ENCODE measurements at places on chromosomes 13 and 19. TPM values are rescaled to one million over a fixed set of nuclear protein-coding genes. Genes with fewer than 3 reads are reported as not detected.

DNA sequence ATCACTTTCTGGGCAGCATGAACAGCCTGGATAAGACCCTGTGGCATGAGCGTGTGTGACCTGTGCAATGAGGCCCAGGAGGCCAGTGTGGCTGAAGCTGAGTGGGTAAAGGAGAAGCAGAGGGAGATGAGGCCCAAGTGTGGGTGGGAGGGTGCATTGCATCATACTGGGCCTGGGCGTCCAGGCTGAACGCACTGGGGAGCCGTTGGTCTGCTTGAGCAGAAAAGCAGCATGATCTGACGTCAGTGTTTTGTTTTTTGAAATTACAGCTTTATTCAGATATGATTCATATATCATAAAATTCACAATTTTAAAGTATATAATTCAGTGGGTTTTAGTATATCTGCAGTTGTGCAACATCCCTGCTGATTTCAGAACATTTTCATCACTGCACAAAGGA lies 409.7 kb downstream of the HS6ST3 start:
- DNase-seq = no peak

- DNase-seq = no peak
Observed at GRCh38 chr13:110464556-110465333, 96.8 kb downstream of the RAB20 start.

DNA sequence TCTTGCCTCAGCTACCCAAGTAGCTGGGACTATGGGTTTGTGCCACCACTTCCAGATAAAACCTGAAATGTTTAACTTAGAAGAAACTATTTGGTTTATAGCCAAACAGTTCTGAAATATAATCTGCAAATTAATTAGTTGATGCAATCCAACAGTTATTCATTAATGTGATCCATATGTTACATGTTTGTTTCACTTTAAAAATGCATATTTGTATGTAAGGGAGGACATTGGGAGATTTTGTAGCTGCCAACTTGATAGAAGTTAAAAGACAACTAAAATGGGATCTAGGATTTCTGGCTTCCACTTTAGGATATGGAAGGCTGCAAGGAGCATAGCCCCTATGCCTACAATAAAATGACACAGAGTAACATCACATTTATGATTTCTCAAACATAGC lies 532.5 kb upstream of the SLC10A2 start:
- DNase-seq = no peak

- no peak for DNase-seq
Observed at GRCh38 chr19:32296694-32297093, 48.7 kb upstream of the ZNF507 start.

- DNase-seq = no peak
Observed at GRCh38 chr13:28530729-28531076, 35.8 kb upstream of the FLT1 start.

DNA sequence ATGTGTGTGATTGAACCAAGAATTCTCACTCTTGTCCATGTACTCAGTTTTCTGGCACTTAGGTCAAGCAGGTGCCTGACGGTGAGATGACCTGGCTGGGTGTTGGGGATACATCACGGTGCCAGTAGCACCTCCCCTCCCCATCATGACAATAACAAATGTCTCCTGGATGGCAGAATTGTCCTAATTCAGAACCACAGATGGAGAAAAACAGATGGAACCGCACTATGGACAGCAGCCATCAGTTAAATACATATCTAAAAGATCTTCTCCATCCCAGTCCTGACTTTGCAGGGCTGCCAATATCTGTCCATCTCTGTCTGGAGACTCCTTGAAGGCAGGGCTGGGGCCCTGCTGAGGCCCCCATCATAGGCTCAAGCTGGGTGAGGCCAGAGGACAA lies 126.9 kb downstream of the PTPRS start:
- DNase-seq = no peak

- DNase-seq = no peak
Observed at GRCh38 chr19:42548552-42548951, 20.3 kb upstream of the CEACAM1 start.

DNA sequence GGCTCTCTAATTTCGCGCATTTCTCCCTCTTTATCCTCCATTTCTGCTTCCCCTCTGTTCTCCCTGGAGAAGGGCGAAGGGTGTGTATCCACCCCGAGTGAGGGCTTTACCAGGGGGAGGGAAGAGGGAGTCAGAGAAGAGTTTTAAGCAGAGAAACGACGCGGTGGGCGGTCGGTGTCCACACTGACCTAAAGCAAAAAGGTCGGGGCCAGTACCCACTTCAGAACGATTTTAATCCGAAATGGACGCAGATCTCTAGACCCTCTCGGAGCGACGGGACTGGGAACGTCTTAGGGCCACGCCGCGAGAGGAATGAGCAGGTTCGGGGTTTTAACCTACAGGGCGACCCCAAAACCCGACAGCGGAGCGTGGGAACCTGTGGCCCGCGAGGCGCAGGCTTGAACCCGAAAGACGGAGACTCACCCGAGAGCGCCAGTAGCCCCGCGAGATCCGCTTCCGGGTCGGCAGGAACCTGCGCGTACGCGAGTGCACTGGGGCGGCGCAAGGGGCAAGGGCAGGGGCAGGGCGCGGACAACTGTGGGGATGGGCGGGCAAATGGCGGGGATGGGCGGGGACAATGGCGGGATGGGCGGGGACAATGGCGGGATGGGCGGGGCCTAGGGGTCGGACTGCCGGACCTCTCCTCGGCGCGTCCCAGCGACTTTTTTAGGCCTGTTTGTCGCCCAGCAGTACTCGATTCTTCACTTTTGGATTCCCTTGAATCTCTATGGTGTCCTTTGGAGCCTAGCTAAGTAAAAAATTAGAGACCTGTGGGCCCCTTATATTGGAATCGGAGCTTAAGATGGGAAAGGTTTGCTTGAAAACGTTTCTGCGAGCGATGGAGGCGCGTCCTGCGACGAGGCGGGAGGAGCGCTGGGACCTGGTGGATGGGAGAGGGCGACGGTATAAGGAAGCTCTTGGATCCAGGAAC lies at the start of gene ZNF677:
Gene ZNF677, minus strand, starts transcription at position 463 of the 931 bp plus-strand sequence. CDS start 3,323 bp downstream, outside the sequence.
- DNase-seq = peak; percentile 78

DNA sequence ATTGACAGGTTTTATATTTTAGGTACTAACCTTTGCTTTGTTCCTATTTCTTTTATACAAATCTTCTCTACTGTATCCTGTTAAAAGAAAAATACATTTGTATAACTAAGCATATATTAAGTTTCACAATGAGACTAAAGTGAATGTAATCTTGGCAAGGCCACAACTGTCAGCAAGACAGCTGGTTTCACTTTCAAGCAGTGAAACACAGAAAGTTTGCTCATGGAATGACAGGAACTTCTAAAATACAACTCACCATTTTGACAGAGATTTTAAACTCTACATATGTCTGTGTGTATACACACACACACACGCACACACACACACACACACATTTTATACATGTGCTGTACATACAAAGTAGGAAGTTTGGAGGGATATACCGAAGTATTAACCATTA lies 53.3 kb downstream of the PARP4 start:
- DNase-seq = no peak

GRCh38 chr19:4521170-4521887 lies 3.0 kb upstream of the PLIN4 start:
- DNase-seq = no peak

GRCh38 chr13:75945841-75946482 lies 309.8 kb downstream of the LMO7 start:
- no peak for DNase-seq

GRCh38 chr19:1324806-1325567 lies 39.3 kb downstream of the EFNA2 start:
- no peak for DNase-seq

DNA sequence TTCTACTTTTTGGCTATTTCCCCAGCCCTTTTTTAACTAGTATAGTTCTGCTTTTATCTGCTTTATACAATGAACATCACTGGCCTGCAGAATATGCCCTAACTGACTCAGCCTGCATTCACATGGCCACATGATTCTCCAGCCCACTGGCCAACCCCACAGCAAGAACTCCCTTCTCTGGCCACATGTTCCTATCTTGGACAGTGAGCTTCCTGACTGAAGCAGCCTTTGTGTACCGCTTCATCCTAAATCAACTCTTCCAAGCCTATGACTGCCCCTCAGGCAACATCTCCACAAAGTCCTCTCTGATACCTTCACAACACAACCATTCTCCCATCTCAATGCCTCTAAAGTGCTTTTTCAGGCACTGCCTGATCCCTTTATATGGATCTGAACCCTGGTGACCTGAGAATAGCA lies 214.1 kb downstream of the COL4A1 start:
- DNase-seq = no peak

- DNase-seq = no peak
Observed at GRCh38 chr19:44572581-44572900, 40.8 kb upstream of the IGSF23 start.

GRCh38 chr13:42102961-42103865 lies 54.8 kb downstream of the DGKH start:
- no peak for DNase-seq

- no peak for DNase-seq
Observed at GRCh38 chr19:1229056-1229923, 8.5 kb downstream of the CBARP start.

- DNase-seq = no peak
Observed at GRCh38 chr19:23665651-23666410, 21.2 kb downstream of the ZNF675 start.

DNA sequence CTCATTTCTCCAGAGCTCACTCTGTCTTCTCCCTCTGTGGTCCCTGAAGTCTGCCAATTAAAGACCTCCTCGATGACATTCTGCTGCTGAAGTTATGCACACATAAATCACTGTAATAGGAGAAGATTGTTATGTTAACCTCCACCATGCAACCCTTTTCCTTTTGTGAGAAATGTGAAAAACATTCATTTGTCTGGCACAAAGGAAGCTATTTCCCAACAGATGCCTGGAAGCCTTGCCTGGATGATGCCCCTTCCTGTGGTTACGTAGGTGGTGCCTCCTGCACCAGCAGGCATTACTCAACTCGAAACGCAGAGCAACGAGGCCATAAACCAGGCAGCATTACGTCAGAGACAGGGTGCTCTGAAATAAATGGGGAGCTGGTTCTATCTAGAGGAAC lies 327.4 kb upstream of the ZNF507 start:
- DNase-seq = no peak

DNA sequence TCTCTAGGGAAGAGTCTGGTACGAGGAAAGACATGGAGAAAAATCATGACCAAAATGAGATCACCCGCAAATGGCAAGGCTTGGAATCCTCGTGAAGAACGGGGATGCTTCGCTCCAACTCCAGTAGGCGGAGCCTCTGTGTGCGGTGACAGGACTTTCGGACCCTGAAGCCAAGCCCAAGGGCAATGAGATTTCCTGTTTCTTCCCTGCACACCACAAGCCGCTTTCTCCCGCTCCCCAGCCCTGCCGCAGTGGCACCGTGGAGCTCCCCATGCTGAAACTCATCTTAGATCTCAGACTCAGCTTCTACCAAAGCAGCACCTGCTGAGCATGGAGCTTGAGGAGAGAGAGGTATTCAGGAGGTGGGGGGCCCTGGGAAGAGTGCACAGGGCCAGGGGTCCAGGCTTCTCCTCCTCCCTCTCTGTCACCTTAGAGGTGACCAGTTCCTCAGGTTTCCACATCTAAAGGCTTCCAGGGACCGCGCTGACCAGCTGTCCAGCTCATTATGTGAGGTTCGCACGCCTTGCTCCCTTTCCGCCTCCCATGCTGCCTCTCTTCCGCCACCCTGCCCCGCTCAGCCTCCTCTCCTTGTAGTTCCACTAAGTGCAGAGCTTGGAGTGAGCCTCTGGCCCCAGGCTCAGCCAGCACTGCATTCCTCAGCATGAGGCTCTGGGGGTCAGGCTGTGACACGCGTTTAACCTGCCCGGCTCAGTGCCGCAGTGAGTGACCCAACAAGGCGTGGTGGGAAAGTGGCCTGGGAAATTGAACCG lies 153.8 kb upstream of the SOX1 start:
- no peak for DNase-seq

DNA sequence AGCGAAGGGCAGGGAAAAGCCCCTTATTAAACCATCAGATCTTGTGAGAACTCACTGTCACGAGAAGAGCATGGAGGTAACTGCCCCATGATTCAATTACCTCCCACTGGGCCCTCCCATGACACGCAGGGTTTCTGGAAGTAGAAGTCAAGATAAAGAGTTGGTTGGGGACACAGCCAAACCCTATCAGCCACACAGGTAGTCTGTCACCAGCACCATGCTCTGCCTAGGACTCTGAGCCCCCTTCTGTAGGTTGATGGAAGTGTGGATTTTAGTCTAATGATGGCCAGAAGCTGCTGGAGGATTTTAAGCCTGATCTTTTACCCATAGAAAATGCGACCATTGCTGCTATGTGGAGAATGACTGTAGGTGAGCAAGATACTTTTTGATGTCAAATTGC lies 60.8 kb downstream of the ARHGEF7 start:
- no peak for DNase-seq

The NLRP13 gene
- not detected for total RNA-seq

The SIGLEC11 gene
- not detected for total RNA-seq

The SYDE1 gene
- total RNA-seq = 4.5 TPM

The APOC4 gene
- total RNA-seq = not detected

The SULT2A1 gene
- total RNA-seq = not detected

The IGFL1 gene
- not detected for total RNA-seq

The CLEC17A gene
- total RNA-seq = not detected

The ACTMAP gene
- 14.6 TPM for total RNA-seq

The DCT gene
- not detected for total RNA-seq

The MED29 gene
- 48.1 TPM for total RNA-seq

The AMH gene
- total RNA-seq = 0.97 TPM

All from gastrocnemius medialis (tissue), 4 donors.